ENCODE measurements at places on chromosomes 5 and 9.

- no peak for DNase-seq
Measured at GRCh38 chr5:116892993-116893392, 318.4 kb upstream of the SEMA6A start.

GRCh38 chr5:50623666-50624065 is 42.8 kb upstream of the PARP8 start:
- no peak for DNase-seq

DNA sequence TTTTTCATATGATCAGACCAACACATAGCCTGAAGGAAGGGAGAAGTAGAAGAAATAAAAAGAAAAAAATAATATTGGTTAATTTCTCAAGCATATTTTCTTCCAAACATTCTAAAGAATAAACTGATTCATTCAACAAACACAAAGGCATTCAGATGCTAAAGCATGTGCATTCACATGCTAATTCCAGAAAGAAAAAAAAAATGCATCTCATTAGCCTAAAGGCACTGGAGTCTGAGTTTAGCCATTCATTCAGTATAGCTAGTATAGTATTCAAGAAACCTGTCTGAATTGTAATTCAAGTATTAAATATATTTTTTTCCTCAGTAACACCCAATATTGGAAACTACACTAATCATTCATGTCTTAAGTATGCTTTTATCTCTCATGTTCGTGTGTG is 61.0 kb upstream of the FER start:
- DNase-seq: no peak

- DNase-seq: no peak
Measured at GRCh38 chr9:137514691-137515337, 35.4 kb downstream of the PNPLA7 start.

DNA sequence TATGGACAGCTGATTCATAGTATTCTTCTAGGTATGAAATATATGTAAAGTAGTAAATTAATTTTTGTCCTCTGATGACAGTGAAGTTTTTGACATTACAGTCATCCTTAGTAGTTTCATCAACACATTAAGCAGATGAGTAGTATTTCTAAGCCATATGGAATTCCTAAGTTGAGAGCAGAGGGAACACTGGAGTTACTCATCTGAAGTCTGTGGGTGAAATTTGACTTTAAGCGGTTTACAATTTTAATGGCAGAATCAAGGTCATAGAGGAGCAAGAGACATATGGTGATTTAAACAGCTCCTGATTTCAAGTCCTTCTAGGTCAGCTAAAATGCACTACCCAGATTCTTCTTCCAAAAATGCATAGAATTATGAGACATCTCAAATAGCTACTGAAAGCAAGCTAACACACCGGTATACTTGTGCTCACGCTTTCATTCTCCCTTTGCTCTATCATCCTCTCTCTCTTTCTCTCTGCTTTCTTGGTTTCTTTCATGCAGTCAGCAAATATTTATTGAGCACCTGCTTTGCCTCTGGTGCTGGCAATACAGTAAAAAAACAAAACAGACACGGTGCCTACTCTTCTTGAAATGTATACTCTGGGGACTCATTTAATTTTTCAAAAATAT is 235.9 kb downstream of the FER start:
- no peak for DNase-seq

DNA sequence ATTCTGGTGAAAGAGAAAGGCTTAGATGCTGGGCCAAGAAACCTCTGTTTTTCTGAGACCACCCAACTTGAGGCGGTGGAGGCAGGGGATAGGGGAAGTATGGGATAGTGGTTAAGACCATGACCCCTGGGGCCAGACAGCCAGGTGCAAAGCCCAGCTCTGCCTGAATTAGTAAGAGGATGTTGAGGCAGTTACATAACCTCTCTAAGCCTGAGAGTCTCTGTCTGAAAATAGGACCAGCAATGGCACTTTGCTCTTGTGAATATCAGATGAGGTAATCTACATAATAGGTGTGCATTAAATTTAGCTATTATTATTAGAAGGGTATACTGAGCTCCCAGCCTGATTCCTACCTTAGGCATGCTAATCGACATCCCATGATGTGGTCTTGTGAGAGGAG is 68.2 kb downstream of the DOCK2 start:
- no peak for DNase-seq

- DNase-seq: no peak
Measured at GRCh38 chr5:158383486-158383885, 524.5 kb upstream of the CLINT1 start.

Measured in activated T-helper 9 cell treated with anti-CD3 and anti-CD28 coated beads, Interleukin-2, amount 50 U/mL, for 16 hours (primary cell).